Hair follicular keratinocyte (primary cell): ENCODE measurements at places on chromosomes 1 and 21. TPM values are rescaled to one million over a fixed set of nuclear protein-coding genes. Genes with fewer than 3 reads are reported as not detected.

The ABCD3 gene
- 21.2 and 28.4 TPM in 2 replicates for total RNA-seq

The ACTN2 gene
- not detected in 2 replicates for total RNA-seq

The HPDL gene
- total RNA-seq, result 1.5 and 5.8 TPM in 2 replicates

The FAM177B gene
- not detected in 2 replicates for total RNA-seq

The MFAP2 gene
- total RNA-seq, result 62.6 and 91.4 TPM in 2 replicates

The AADACL3 gene
- total RNA-seq, result not detected in 2 replicates

The FCGR3A gene
- not detected in 2 replicates for total RNA-seq

The NHLH2 gene
- total RNA-seq, result 0.04 and 0.16 TPM in 2 replicates

The OR2L13 gene
- 0.08 and 0.23 TPM in 2 replicates for total RNA-seq

The ZBTB7B gene
- 32.5 and 43.8 TPM in 2 replicates for total RNA-seq

The C1orf185 gene
- total RNA-seq, result not detected in 2 replicates

The KCNK2 gene
- 0.46 TPM in 1 of 2 replicates, not detected in the other for total RNA-seq

The CELA2B gene
- not detected in 2 replicates for total RNA-seq

The CD247 gene
- total RNA-seq, result not detected in 2 replicates

The GPR25 gene
- not detected in 2 replicates for total RNA-seq

The LCK gene
- total RNA-seq, result 0.84 and 0.86 TPM in 2 replicates

The TCHHL1 gene
- total RNA-seq, result 0.08 TPM in 1 of 2 replicates, not detected in the other

The COL9A2 gene
- total RNA-seq, result 1.1 and 3.9 TPM in 2 replicates

The CLDN17 gene
- total RNA-seq, result not detected in 2 replicates

The SIK1 gene
- total RNA-seq, result 1.3 and 5.0 TPM in 2 replicates
